ENCODE measurements at places on chromosomes 3 and 15.
A peak's percentile ranks its signal among the peaks of the same experiment; 100 is the strongest.

DNA sequence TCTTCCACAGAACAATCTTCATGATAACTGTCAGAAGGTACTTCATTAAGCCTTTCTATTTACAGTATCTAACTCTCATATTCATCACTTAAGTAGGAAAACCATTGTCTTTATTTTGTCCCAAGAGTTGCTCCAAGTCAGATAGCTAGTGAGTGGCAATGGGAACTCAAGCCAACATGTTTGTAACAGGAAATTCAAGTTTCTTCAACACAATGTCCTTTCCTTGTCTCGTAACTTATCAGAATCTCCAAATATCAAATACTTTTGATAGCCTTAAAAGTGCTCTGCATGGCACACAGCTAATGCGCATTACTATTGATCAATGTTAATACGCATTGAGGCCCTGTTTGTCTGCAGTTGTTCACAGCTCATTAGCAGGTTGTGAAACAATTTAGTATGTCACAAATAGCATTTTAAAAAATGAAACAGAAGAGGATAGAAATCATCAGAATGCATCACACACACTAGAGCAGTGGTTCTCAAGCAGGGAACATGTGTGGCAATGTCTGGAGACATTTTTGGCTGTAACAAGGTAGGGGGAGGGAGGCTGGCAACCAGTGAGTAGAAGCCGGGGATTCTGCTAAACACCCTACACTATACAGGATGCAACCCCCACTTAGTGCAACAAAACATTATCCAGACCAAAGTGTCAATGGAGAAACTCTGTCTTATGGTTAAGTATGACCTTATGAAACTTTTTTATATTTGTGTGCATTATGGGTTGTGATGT, 27.5 kb downstream of the BTLA start:
- no peak for DNase-seq

DNA sequence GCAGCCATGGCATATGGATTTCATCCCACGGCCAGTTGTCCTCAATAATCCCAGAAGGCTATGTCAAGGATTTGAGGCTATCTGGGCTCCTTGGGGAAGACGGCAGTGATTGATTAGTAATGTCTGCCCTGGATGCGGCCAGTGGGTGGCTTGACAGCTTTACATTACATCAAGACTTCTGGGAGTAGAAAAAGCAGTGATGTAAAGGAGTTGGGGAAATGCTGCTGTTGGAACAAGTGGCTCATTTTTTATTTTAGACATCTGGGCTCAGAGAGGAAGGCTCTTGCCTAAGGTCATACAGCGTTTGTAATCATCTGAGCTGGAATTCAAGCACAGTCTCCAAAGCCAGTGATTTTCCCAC, 94.1 kb downstream of the FLNB start:
- DNase-seq, result no peak

- no peak for DNase-seq
Observed at GRCh38 chr3:189502256-189502655, 128.9 kb upstream of the TP63 start.

DNA sequence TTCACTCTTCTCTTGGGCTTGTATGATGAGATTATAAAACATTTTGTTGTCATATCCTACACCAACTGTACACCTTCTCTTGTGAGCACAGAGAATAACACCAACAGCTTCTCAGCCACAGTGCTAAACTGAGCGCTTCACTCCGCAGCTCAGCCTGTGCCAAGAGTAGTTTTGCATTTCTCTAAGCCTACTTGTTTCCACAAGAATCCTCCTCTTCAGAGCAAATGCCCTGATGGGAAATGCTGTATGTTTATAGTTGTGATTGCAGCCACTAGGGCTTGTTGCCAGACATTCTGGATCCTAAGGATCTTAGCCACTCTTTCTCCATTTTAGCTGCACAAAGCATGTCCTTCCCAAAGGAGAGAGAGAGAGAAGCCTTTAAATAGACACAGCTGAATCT, 138.8 kb upstream of the PLXND1 start:
- no peak for DNase-seq

DNA sequence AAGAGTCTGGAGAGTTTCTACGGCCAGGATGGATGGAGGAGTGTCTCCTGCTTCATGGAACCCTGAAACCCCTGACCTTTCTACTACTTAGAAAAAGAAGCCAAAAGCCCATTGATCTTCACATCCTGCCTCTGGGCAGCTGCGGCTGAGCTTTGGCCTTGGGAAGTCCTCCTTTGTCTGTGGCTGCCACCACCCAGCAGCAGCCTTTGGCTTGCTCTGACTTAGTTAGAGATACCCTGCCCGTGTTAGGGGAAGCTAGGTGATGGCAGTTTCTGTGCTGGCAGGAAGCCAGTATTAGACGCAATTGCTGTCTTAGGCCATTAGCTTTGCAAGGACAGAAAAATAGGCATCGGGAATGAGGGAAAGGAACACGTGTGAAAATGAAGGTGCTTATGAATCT, 18.8 kb downstream of the APH1B start:
- peak; percentile 18 for DNase-seq

DNA sequence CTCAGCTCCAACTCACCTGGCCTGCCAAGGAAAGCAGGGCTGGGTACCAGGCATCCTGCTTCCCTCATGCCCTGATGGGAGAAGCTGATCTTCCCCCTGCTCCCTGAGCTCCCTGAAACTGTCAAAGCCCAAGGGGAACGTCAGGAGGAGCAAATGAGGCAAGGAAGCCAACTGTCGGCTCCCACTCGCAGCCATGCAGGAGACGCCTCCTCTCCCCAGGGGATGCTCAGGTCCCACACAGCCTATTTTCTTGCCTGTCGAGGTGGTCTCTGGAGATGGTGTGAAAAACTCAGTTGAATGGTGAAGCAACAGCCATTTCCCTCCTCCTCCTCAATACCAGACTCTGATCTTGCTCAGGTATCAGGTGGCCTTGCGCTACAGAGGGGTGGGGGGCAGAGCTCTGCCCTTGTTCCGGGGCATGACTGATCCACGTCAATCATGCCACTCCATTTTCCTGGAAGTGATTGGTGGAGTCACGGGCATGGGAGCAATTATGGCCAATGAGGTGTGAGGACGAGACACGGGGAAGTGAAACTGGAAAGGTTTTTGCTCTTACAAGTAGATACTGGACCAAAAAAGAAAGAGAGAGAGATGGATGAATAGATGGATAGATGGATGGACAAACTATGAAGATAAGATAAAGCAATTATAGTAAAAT, 58.2 kb downstream of the SLC6A1 start:
- no peak for DNase-seq
